HCEC 1CT (cell line): ENCODE measurements at places on chromosomes 4 and X.

GRCh38 chr4:40228497-40229365 is 31.9 kb downstream of the RHOH start:
- DNase-seq = peak; percentile 1

DNA sequence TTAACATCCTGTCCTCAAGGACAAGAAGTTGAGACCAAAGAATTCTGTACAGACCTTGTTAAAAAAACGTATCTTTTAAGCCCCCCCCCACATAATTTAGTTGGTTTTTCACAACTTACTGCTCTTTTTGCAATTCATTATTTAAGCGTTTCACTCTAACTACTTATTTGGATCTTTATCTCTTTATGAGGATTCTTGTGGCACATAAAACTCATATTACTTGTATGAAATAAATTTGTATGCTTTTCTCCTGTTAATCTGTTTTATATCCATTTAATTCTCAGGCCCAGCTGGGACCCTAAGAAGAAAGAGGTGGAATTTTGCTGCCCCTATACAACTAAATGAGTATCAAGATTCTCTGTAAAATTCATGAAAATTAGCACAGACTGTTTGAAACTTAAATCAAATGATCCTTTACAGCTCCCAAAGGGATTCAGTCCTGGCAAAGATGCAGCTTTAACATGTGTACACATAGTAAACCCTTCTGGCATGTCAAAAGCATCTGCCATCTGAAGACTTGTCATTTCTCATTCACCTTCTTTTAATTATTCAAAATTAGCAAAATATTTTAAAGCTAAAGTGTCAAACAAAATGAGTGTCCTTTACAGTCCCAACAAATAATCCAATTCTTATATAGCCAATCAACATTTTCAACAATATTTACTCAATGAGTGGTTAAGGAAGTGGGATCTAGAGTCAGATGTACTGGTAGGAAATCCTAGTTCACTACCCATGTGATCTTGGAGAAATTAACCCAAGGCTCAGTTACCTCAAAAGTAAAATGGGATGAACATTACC is 17.7 kb downstream of the ARAP2 start:
- no peak for DNase-seq

DNA sequence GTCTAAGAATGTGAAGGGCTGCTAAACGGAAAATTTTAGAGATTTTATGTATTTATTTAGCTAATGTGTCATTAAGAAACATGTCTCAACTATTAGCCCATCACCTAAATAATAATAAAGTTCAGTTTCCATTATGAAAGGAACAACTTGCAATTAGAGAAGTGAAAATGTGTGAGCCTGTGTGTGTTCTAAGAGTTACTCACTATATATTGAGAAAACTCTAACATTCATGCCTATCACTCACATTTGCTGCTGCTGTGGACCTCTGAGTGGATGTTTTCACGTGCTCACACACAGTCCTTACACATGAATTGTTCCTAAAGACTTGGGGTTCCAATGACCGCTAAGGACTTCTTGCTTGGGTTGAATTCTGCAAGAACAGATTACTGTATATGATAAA is 364.0 kb downstream of the TMA16 start:
- DNase-seq = no peak

- DNase-seq = no peak
These were observed 56.3 kb downstream of the ATP8A1 start for GRCh38 chr4:42600578-42600977.

- no peak for DNase-seq
These were observed 320.6 kb downstream of the ADGRL3 start for GRCh38 chr4:61520681-61521160.

DNA sequence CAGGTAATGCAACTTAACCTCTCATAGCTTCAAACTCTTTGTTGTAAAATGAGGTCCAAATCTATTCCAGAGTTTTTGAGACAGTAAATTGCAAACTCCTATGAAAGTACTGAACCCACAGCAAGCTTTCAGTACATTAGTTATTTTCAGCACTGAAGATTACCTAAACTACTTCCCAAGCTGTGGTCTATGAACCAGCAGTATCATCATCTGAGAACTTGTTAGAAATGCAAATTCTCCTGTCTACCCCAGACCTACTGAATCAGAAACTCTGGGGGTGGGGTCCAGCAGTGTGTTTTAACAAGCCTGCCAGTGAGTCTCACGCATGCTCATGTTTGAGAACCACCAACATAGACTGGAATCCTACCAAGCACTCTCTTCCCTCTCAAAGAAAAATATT is 5.7 kb upstream of the CASP6 start:
- no peak for DNase-seq

- peak; percentile 12 for DNase-seq
These were observed 584.4 kb upstream of the AADAT start for GRCh38 chr4:170674176-170674575.

DNA sequence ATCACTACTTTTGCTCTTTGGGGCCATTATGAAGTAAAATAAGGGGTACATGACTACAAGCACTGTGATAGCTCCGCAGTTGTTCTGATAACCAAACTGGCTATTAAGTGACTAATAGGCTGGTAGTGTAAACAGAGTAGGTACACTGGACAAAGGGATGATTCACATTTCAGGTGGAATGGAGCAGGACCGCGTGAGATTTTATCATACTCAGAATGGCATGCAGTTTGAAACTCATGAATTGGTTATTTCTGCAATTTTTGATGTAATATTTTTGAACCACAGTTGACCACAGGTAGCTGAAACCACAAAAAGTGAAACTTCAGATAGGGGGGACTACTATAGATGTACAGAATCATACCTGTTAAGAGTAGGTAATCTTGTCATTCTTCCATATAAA is 55.8 kb downstream of the PAK3 start:
- no peak for DNase-seq

- DNase-seq = peak; percentile 59
These were observed 8.3 kb downstream of the NDP start for GRCh38 chrX:43964936-43965335.

DNA sequence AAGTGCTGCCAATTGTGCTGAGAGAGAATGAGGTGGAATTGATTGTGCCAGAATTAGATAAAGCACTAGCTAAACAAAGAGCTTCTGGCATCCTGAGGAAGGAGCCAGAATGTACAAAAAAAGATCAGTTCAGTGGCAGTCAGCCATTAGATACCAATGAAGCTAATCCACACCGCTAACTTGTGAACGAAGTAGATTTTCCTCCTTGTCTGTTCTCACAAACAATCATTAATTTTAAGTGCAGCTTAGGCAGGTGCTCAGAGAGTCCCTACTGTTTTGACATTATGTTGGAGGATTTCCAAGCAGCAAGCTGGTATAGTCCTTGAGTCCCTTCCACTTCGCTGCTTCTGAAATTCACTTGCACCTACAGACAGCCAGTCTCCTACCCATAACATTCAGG is 617.4 kb downstream of the CENPC start:
- DNase-seq = no peak

- peak; percentile 50 for DNase-seq
These were observed 128.5 kb downstream of the PRSS12 start for GRCh38 chr4:118224243-118224829.

DNA sequence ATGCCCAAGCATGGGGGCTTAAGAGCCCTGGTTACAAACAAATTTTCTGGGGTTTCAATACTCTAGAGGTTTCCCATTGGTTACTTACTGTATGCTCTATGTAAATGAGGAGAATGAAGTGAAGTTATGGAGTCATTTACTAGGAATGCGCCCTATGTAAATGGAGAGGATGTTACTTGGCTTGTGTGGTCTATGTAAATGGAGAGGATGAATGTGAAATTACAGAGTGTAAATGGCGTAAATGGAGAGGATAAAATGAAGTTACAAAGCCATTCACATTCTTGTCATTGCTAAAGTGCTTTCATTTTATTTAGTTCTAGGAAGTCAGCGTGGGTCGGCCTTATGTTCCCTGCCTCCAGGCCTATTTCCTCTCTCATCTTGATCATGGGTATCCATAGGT is 810.5 kb upstream of the ADGRL3 start:
- no peak for DNase-seq

GRCh38 chr4:152188801-152189200 is 347.1 kb downstream of the FBXW7 start:
- no peak for DNase-seq

DNA sequence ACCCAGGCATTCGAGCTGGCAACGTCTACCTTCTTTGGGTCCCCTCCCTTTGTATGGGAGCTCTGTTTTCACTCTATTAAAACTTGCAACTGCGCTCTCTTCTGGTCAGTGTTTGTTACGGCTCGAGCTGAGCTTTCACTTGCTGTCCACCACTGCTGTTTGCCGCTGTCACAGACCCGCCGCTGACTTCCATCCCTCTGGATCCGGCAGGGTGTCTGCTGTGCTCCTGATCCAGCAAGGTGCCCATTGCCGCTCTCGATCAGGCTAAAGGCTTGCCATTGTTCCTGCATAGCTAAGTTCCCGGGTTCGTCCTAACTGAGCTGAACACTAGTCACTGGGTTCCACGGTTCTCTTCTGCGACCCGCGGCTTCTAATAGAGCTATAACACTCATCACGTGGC is 183.5 kb upstream of the GALNTL6 start:
- DNase-seq = no peak

GRCh38 chrX:17616936-17617335 is 120.4 kb upstream of the SCML1 start:
- no peak for DNase-seq
